Esophagus squamous epithelium (tissue), 5 donors: ENCODE measurements at places on chromosomes 7 and 10.

GRCh38 chr7:40604601-40605438, 470.0 kb downstream of the SUGCT start:
- no peak for DNase-seq

DNA sequence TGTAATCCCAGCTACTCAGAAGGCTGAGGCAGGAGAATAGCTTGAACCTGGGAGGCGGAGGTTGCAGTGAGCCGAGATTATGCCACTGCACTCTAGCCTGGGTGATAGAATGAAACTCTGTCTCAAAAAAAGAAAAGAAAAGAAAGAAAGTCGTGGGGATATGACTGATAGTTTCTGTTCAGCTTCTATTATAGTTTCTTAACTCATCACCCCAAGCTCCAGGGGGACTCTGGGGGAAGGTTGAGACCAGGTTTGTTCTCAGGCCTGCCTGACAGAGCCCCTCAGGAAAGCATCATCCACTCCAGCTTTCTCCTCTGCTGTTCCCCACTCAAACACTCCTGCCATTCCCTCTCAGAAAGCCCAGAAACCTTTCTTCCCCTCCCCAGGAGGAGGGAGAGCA, 542.4 kb upstream of the GALNT17 start:
- DNase-seq, result no peak

- no peak for DNase-seq
These were observed 2.2 kb upstream of the SKIDA1 start for GRCh38 chr10:21527598-21528235.

DNA sequence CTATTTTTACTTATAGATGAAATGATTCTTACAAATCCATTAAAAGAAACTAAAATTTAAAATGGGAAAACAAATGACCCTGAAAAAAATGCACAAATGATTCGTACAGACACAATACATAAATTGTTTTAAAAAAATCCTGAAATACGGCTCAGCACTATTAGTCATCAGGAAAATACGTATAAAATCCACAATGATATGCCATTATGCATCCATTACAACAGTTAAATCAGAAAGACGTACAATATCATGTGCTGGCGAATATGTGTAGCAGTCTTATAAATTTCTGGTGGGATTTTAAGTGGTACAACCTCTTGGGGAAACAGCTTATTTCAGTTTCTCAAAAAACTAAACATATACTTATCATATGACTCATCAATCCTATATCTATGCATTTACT, 600.1 kb upstream of the STEAP1 start:
- no peak for DNase-seq

DNA sequence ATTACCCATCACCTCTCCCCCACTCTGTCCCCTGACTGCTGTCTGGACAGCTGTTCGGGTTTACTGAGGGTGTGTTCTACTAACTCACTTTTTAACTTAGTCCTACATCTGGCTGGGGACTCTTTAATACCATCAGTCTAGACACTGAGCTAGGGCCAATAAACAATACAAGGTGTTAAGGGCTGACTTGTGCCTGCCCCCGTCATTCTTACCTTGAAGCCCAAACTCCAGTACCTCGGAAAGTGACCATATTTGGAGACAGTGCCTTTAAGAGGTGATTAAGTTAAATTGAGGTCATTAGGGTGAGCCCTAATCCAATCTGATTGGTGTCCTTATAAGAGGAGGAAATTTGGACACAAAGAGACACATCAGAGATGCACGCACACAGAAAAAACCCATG, 35.7 kb downstream of the STEAP1B start:
- DNase-seq, result no peak

GRCh38 chr10:127833804-127834203, 58.9 kb downstream of the CLRN3 start:
- no peak for DNase-seq

DNA sequence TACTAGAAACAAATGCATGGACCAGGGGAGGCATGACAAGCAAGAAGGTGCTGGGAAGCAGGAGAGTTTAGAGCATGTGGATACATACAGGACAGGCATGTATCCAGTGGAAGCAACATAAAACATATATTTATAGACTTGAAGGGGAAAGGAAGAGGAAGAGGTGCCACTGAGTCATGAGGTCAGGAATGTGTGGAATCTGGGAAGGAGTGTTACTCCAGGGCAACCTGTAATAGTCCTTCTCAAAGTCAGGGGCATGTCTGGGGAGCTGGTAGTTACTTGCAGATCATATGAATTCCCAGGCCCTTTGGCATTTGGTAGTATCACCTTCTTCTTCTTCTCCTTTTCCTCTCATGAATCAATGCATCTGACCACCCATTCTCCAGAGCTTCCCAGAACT, 246.6 kb downstream of the XPNPEP1 start:
- no peak for DNase-seq

DNA sequence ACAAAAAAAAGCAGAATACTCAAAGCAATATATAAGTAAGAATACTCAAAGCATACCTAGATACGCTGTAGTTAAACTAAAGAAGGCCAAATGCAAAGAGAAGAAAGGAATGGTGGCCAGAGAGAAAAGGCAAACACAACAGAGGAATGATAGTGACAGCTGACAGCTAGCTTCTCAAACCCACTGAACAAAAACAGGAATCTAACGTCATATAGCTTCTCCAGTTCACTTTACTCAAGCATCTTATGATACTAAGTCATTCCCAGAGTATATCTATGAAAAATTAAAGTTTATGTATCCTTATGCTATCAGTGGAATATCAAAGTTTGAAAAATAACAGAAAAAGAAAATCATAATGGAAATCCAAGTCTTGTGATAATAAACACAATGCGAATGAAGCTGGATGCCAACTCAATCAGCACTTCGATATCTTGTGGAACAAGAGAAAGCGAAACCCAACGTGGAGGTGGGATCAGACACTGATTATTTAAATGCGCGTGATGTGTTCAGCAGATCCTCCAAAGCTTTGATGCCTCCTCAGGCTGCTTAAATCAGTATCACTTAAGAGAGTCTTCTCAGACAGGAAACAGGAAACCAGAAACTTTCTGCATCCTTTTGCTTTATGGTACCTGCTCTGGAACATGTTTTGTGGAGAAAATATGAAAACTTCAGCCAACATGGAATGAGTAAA, 102.8 kb downstream of the PIP4K2A start:
- DNase-seq, result no peak

- no peak for DNase-seq
These were observed 2.8 kb downstream of the FGF8 start for GRCh38 chr10:101772895-101773761.

DNA sequence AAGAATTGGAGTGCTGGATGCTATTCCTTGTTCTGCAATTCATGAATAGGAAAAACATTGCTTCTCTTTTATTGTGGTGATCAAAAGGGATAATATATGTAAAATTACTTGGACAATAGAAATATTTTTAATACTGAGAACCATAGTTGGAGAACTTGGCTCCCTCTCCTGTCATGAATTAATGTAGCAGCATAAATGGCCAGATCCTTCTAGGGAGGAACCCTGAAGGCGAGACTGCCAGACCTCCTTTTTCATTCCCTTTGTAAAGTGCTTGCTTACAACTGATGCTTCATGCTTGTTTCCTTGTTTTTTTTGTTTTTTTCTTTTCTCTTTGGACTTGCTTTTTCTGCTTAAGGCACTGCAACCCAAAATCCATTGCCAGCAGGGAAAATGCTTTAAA, 233.6 kb downstream of the SH2D4B start:
- no peak for DNase-seq

- DNase-seq, result no peak
These were observed 36.2 kb downstream of the SYPL1 start for GRCh38 chr7:106075937-106076336.

DNA sequence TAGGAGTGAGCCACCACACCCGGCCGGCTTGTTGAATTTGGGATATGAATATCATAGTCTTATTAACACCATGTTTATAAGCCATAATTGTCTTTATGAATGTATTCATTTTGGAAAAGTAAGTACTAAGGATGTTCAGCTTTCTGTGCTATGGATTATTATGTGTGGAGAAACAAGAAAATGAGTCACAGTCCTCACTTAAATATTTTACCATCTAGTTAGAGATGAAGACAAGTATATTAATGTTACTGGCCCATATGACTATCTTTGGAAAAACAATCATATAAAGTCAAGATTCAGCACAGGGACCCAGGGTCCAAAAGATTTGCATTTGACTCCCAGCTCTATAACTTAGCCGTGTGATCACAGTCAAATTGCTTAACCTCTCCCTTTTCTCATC, 9.8 kb upstream of the TOMM7 start:
- DNase-seq, result no peak

DNA sequence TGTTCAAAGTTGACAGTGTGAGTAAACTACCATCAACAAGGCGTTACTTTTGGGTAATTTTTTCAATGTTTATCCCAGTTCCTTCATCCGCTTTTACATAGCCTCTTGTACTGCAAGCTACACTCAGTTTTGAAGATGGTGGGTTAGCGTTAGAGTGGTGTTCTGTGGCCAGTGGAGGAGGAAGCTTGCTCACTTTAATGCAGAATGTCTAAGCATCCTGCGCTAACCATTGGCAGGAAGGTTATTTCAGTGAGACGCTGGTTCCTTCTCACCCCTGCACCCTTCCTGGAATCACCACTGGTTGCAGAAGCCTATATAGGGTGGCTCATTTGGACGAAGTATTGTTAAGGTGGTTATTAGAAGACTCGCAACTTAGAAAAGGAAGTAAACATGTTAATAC, 159.1 kb downstream of the CELF2 start:
- no peak for DNase-seq

DNA sequence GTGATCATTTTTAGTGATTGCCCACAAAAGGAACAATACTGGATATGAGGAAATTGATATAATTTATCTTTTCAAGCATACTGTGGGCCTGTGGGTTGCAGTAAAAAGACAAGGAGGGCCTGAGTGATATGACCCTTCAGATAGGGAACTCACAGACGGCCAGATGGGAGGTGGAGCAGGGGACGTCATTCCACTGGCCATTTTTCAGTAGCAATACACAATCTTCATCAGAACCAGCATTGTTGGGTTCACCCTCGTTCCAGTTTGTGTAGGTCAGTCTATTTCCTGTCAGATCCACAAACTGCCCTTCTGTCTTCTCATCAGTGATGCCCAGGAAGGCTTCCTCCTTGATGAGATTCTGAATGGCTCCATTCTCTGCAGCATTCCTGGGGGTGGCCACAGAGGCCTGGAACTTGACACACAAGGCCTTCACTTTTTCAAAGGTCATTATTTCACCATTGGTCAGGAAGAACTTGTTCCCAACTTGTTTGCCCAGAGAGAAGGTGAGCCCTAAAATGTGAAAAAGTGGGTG, 4.5 kb downstream of the MBL2 start:
- DNase-seq, result no peak

- no peak for DNase-seq
These were observed 74.2 kb downstream of the RAB18 start for GRCh38 chr10:27578316-27578715.

- no peak for DNase-seq
These were observed 265.2 kb upstream of the LYZL1 start for GRCh38 chr10:29023678-29024077.

- no peak for DNase-seq
These were observed 40.3 kb upstream of the LHFPL3 start for GRCh38 chr7:104288137-104288536.

GRCh38 chr7:149716932-149717307, 56.5 kb downstream of the ZNF467 start:
- no peak for DNase-seq

- no peak for DNase-seq
These were observed 138.8 kb downstream of the SFMBT2 start for GRCh38 chr10:7272008-7272407.

DNA sequence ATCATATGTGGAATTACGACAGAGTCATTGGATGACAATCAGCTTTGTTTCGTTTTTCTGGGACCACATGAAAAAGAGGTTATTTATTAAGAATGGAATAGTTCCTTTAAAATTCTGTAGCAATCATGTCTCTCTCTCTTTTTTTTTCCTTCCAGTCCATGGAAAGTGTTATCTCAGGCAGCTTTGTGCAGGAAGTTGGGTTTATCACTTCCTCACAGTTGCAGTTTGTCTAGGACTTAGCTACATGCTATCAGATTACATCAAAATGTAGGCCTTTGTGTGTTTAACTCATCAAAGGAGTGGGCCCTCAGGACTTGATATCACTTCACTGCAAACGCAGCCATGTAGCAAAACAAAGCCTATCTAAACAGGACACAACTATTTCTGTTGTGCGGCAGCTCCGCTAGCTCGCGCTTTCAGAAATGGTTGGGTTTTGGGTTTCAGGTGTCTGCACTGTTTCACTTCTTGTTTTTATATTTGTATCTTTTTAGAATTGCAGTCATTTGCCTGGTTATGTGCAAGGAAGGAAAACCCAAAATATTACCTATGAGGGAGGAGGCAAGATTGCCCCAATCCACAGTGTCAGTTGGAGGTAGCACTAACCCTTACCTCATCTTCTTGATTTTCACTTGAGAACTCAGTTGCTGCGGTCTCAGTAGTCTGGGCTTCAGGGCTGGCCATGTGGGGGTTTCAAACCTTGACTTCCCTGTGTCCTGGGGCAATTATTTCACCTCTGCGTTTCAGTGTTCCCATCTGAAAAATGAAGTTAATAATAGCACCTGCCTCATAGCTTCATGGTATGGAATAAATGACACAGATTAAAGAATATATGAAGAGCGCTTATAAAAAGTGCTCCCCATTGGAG, 66.7 kb downstream of the HHEX start:
- DNase-seq, result no peak
